ENCODE measurements at places on chromosomes 11 and 22. TPM values are rescaled to one million over a fixed set of nuclear protein-coding genes. Genes with fewer than 3 reads are reported as not detected.

The AMPD3 gene
- total RNA-seq: 6.3 TPM

The LUZP2 gene
- 1.5 TPM for total RNA-seq

The TRIM49 gene
- total RNA-seq: not detected

DNA sequence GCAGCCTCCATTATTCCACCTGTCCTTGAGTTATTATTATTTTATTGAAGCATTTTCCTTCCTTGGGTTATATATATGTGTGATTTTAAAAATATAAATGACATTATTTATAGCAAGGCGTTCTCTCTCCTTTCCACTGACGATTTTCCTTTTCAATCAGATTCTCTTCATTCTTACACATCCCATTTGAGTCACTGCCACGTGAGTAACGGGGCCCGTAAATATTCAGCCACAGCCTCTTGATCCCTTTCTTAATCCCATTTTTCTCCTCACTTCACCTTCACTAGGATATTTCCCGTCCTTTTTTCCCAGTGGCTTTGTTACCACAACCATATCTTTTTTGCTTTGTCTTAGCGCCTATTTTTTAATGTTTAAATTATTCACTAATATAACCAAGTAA, 396.2 kb downstream of the NTM start:
- no peak for DNase-seq

GRCh38 chr22:44992166-44992565, 17.6 kb downstream of the PHF21B start:
- no peak for DNase-seq

DNA sequence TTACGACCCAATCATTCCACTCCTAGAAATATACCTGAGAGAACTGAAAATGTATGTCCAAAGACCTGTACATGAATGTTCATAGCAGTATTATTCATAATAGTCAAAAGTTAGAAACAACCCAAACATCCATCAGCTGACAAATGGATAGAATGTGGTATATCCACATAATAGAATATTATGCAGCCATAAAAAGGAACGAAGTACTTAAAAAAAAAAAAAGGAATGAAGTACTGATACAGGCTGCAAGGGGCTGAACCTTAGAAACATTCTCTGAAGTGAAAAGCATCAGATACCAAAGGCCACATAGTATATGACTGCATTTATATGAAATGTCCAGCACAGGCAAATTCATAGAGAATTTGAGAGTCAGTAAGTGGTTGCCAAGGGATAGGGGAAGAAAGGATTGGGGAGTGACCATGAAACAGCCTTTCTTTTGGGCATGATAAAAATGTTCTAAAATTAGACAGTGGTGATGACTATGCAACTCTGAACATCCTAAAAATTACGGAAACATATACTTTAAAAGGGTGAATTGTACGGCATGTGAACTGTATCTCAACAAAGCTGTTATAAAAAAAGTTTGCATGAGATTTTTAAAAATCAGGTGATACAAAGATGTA, 1.8 kb downstream of the TPST2 start:
- no peak for DNase-seq
